ENCODE measurements at places on chromosomes 16 and 17.

GRCh38 chr17:7211491-7212273, 8.0 kb downstream of the DLG4 start:
- H3K4me1 ChIP-seq, result peaks cover 29% of the 10 kb centered on the region
- peaks cover 20% of the 10 kb centered on the region for H3K27me3 ChIP-seq
- H3K27ac ChIP-seq, result no peak overlapping the region
- H3K4me3 ChIP-seq, result no peak overlapping the region

DNA sequence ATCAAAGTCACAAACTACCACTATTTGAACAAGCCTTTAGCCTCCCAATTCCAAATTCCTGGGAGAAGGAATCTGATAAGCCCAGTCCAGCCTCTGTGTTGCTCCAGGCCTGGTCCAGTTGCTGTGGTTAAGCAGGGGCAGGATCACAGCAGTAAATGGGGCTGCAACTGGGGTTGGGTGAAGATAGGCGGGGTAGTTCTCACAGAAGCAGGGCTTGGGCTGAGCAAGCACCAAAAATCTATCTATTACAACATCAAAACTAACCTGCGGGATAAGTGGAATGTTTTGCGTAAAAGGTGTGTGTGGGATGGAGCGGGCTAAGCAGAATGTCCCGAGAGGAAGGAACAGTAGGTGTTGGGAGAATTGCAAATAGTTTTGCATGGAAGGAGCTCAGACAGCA, 23.0 kb upstream of the RNF135 start:
- H3K4me3 ChIP-seq, result no peak overlapping the region
- H3K27ac ChIP-seq, result no peak overlapping the region
- no peaks in the 10 kb centered on the region for H3K4me1 ChIP-seq
- H3K27me3 ChIP-seq, result peaks cover 2% of the 10 kb centered on the region

GRCh38 chr16:30666681-30667080, 8.4 kb downstream of the FBRS start:
- peaks cover 3% of the 10 kb centered on the region for H3K27me3 ChIP-seq
- peaks cover 29% of the 10 kb centered on the region for H3K36me3 ChIP-seq

- no peaks in the 10 kb centered on the region for H3K36me3 ChIP-seq
- peaks cover 69% of the 10 kb centered on the region for H3K4me1 ChIP-seq
- no peak for DNase-seq
- H3K27ac ChIP-seq, result peak overlapping the region; percentile 26
- H3K4me3 ChIP-seq, result no peak overlapping the region
Observed at GRCh38 chr17:40316571-40317344, 7.8 kb downstream of the RARA start.

GRCh38 chr17:74340470-74341023, 14.5 kb downstream of the KIF19 start:
- no peak overlapping the region for H3K4me3 ChIP-seq
- H3K27ac ChIP-seq, result no peak overlapping the region
- no peaks in the 10 kb centered on the region for H3K4me1 ChIP-seq
- no peaks in the 10 kb centered on the region for H3K27me3 ChIP-seq
- H3K36me3 ChIP-seq, result no peaks in the 10 kb centered on the region

GRCh38 chr17:42047343-42047742, 3.1 kb downstream of the C17orf113 start:
- no peak overlapping the region for H3K27ac ChIP-seq
- no peak for DNase-seq
- H3K27me3 ChIP-seq, result peaks cover 9% of the 10 kb centered on the region
- H3K36me3 ChIP-seq, result no peaks in the 10 kb centered on the region
- H3K4me3 ChIP-seq, result no peak overlapping the region
- H3K4me1 ChIP-seq, result no peaks in the 10 kb centered on the region

GRCh38 chr16:56771558-56772279, 41.8 kb downstream of the NUP93 start:
- H3K36me3 ChIP-seq, result no peaks in the 10 kb centered on the region
- H3K4me1 ChIP-seq, result peaks cover 34% of the 10 kb centered on the region
- no peaks in the 10 kb centered on the region for H3K27me3 ChIP-seq
- DNase-seq, result no peak
- H3K27ac ChIP-seq, result peak overlapping the region; percentile 47

DNA sequence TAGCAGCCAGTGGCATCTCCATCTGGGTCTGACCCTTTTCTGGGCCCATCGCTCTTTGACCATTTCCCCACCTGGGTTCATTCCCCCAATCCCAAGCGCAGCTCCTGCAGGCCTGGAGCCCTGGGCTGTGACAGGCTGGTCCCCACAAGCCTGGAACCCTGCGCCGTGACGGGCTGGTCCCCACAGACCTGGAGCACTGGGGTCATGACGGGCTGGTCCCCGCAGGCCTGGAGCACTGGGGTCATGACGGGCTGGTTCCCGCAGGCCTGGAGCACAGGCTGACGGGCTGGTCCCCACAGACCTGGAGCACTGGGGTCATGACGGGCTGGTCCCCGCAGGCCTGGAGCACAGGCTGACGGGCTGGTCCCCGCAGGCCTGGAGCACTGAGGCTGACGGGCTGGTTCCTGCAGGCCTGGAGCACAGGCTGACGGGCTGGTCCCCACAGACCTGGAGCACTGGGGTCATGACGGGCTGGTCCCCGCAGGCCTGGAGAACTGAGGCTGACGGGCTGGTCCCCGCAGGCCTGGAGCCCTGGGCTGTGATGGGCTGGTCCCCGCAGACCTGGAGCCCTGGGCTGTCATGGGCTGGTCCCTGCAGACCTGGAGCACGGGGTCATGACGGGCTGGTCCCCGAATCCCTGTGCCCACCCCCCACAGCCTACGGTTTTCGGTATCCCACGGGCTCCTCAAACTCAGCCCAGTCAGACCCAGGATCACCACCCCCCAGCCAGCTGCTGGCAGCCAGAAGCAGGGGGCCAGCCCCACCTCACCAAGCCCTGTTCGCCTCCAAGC, 16.6 kb downstream of the TMC6 start:
- H3K36me3 ChIP-seq, result peaks cover 27% of the 10 kb centered on the region
- H3K27me3 ChIP-seq, result peaks cover 31% of the 10 kb centered on the region
- peak overlapping the region; percentile 93 for H3K27ac ChIP-seq
- DNase-seq, result no peak

DNA sequence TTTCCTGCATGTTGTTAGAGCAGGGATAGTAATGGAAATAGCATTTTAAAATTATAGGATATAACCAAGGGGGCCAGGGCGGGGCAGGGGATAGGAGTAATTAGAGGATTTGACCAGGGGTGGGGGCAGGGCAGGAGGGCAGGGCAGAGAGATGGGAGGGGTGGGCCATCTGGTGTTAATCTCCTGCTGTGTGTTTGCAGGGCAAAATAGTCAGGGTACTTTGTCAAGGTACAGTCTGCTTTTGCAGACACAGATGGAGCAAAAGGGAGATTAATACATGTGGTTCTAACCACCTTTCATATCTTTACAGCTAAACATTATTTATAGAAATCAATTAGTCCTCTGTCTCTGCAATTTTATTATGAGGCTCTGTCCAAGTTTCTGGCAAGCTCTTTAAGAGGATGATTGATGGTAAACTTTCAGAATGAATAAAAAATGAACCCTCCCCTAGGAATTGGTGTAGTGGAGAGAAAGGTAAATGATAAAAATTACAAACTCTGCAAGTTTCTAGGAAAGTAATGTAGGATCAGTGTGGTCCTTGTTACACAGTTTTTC, 6.6 kb downstream of the ANKFN1 start:
- H3K27me3 ChIP-seq, result peaks cover 2% of the 10 kb centered on the region
- H3K27ac ChIP-seq, result no peak overlapping the region
- H3K4me3 ChIP-seq, result no peak overlapping the region
- H3K36me3 ChIP-seq, result no peaks in the 10 kb centered on the region

- H3K36me3 ChIP-seq, result no peaks in the 10 kb centered on the region
- peaks cover 5% of the 10 kb centered on the region for H3K27me3 ChIP-seq
- no peak overlapping the region for H3K27ac ChIP-seq
- no peak for DNase-seq
Observed at GRCh38 chr16:66223176-66223780, 143.2 kb upstream of the CDH5 start.

DNA sequence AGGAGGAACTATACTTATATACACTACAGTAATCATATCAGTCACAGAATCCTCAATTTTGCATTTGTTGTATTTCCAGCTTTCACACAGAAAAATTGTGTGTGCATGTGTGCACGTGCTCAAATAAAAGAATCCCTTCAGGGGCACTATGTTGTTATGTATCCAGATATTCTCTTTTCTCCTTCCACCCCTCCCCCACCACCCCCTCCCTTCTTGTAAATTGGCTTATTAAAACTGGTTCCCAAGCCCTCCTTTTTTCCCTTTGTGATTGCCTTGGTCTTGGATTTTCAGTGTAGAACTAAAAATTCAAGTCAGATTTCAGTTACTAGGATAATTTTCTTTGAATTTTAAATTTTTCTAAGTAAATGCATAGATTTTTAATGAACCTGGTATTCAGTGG, 86.3 kb downstream of the WNT3 start:
- H3K4me1 ChIP-seq, result no peaks in the 10 kb centered on the region
- DNase-seq, result no peak
- H3K36me3 ChIP-seq, result peaks cover 9% of the 10 kb centered on the region

- H3K27ac ChIP-seq, result no peak overlapping the region
- peaks cover 8% of the 10 kb centered on the region for H3K27me3 ChIP-seq
- H3K4me1 ChIP-seq, result peaks cover 5% of the 10 kb centered on the region
- H3K4me3 ChIP-seq, result no peak overlapping the region
- H3K36me3 ChIP-seq, result no peaks in the 10 kb centered on the region
Observed at GRCh38 chr17:63910096-63910495, 962 bp downstream of the CSHL1 start.

DNA sequence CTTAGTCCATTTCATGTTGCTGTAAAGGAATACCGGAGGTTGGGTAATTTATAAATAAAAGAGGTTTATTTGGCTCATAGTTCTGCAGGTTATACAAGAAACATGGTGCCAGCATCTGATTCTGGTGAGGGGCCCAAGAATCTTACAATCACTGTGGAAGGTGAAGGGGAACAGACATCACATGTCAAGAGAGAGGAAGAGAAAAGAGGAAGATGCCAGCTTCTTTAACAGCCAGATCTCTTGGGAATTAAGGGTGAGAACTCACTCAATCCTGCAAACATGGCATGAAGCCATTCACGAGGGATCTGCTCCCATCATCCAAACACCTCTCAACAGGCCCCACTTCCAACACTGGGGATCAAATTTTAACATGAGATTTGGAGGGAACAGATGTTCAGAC, 49.5 kb downstream of the BMERB1 start:
- H3K36me3 ChIP-seq, result peaks cover 2% of the 10 kb centered on the region
- DNase-seq, result no peak
- no peak overlapping the region for H3K4me3 ChIP-seq
- H3K4me1 ChIP-seq, result no peaks in the 10 kb centered on the region
- no peak overlapping the region for H3K27ac ChIP-seq

DNA sequence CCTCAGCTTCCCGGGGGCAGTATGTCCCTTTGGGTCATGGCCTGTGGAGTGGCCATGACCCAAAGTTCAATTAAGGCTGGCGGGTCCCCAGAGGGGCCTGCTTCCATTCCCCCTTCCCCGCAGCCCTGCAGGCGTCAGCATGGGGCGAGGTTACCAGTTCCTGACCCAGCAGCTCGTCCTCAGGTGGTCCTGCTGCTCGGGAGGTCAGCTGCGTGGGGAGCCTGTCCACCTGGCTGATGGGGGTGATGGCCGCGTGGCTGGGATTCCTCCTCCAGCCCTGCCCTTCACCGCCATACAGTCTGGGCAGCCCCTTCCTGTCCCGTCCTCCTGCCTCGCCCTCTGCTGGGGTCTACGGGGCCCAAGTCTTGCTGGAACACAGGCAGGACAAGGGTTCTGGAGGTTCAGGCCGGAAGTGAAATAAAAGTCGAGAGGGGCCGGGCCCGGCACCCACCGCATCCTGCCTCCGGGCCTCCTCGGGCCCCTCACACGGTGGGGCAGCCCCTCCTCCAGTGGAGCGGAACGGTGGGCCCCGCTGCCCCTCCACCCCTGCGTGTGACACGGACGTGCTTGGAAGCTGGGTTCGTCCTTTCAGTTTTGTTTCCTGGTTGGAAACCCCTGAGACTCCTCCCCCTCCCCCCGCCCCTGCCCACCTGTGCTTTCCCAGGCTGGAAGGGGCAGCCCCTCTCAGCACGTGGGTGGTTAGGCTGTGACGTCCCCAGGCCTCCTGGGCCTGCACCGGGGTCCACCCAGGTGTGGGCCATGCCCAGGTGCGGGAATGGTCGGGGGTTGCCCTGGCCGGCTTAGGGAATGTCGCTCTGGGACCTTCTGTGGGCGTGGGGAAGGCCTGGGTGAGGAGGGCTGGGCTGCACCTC, 6.8 kb downstream of the UBALD2 start:
- H3K27ac ChIP-seq, result peak overlapping the region; percentile 77
- H3K36me3 ChIP-seq, result no peaks in the 10 kb centered on the region
- DNase-seq, result peak; percentile 70
- peaks cover 21% of the 10 kb centered on the region for H3K27me3 ChIP-seq
- peaks cover 48% of the 10 kb centered on the region for H3K4me1 ChIP-seq

DNA sequence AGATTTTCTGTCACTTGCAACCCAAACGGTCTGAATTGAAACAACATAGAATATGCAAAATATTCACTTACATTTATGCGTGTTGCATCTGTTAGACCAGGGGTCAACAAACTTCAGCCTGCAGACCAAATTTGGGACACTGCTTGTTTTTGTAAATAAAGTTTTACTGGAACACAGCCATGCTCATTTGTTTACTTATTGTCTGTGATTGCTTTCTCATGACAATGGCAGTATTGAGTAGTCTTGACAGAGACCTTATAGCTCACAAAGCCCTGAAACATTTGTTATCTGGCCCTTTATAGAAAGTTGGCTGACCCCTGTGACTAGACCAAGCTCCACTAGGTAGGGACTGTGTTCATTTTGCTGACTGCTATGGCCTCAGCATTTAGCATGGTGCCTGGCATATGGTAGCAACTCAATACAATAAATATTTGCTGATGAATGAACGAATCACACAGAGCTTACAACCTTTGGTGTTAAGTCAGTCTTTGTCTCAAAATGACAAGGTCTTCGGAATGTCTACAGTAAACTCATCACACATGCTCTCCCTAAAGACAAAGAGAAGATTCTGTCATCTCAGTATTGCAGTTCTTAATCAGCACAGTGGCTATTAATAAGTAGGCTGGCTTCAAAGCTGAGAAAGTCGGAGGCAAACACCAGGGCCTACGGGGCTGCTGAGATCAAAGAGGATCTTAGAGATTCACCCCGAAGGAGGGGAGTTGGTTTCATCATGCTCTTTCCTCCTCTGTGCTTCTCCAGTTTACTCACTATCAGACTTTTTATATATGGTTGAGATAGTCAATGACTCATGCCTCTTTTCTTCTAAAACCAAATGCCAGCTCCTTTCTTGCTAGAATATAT, 95.2 kb upstream of the AXIN2 start:
- H3K36me3 ChIP-seq, result no peaks in the 10 kb centered on the region
- H3K4me3 ChIP-seq, result no peak overlapping the region
- H3K27me3 ChIP-seq, result peaks cover 5% of the 10 kb centered on the region
- DNase-seq, result no peak
- H3K27ac ChIP-seq, result no peak overlapping the region
- no peaks in the 10 kb centered on the region for H3K4me1 ChIP-seq

DNA sequence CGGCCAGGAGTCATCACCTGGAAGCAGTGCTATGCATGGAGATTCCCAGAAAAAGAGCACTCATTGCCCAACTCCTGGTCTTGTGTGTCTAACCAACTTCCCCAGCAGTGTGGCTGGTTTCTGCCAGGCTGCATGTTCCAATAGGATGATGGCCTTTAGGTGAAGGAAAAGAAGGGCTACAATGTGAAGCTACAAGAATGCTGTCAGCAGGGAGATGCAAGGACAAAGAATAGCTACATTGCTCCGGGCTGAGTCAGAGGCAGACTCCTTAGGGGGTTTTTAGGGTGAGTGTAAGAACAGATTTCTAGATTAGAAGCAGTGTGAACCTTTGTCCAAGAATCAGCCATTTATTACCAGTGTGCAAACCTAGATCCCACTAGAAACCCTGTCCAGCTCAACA, 63.0 kb upstream of the DNAH9 start:
- H3K36me3 ChIP-seq, result no peaks in the 10 kb centered on the region
- no peak for DNase-seq
- H3K27me3 ChIP-seq, result no peaks in the 10 kb centered on the region
- no peak overlapping the region for H3K4me3 ChIP-seq
- H3K27ac ChIP-seq, result no peak overlapping the region
- H3K4me1 ChIP-seq, result no peaks in the 10 kb centered on the region

All from immature natural killer cell (primary cell).